Neural progenitor cell (in vitro differentiated cells): ENCODE measurements at places on chromosomes 4 and X. TPM values are rescaled to one million over a fixed set of nuclear protein-coding genes. Genes with fewer than 3 reads are reported as not detected.

EXOC1L gene
- not detected in 2 replicates for total RNA-seq

ZDHHC15 gene
- total RNA-seq = 5.1 and 6.3 TPM in 2 replicates

GRCh38 chr4:54687887-54688841 is 30.4 kb downstream of the KIT start:
- no peak overlapping the region for H3K27ac ChIP-seq
- H3K36me3 ChIP-seq = no peaks in the 10 kb centered on the region
- no peak overlapping the region for H3K4me3 ChIP-seq
- peaks cover 4% of the 10 kb centered on the region for H3K27me3 ChIP-seq
- DNase-seq = no peak

DNA sequence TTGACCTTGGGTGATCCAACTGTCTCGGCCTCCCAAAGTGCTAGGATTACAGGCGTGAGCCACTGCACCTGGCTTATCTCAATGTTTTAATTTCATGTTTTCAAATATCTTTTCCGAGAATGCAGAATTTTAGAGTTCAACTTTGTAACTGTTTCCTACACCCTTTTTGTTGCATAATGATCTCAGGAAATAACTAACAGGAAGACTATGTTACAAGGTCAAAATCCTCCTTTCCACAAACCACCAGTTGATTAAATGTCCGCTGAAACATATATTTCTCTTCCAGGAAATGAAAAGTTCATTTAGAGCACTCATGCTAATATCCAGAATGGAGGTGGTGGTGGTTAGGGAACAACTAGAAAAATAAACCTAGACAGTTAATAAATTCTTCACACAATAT is 377.8 kb downstream of the PPP4R3C start:
- no peak overlapping the region for H3K4me3 ChIP-seq
- H3K36me3 ChIP-seq = no peaks in the 10 kb centered on the region
- no peaks in the 10 kb centered on the region for H3K27me3 ChIP-seq
- H3K4me1 ChIP-seq = peaks cover 4% of the 10 kb centered on the region
